ENCODE measurements at places on chromosomes 4 and X. TPM values are rescaled to one million over a fixed set of nuclear protein-coding genes. Genes with fewer than 3 reads are reported as not detected.

Gene NSD2
- 237 TPM for total RNA-seq

Gene SMIM43
- total RNA-seq, result not detected

Gene RPS6KA6
- 0.05 TPM for total RNA-seq

Gene PNCK
- total RNA-seq, result not detected

Gene CSN1S1
- not detected for total RNA-seq

Gene MAP3K15
- 0.11 TPM for total RNA-seq

Gene CWH43
- not detected for total RNA-seq

Gene SULT1E1
- total RNA-seq, result not detected

Gene ADH1B
- not detected for total RNA-seq

Gene SH2D1A
- total RNA-seq, result 47.7 TPM

Gene HPGDS
- total RNA-seq, result 3.2 TPM

Gene GCNA
- total RNA-seq, result 3.6 TPM

Gene ABLIM2
- total RNA-seq, result 0.43 TPM

Gene FGFR3
- total RNA-seq, result 0.30 TPM

Gene CXCR3
- total RNA-seq, result 32.8 TPM

Gene SERPINA7
- total RNA-seq, result not detected

Gene MAGEB10
- total RNA-seq, result not detected

Gene HSFX2
- 0.52 TPM for total RNA-seq

Gene CRMP1
- total RNA-seq, result 0.66 TPM

Gene BTC
- not detected for total RNA-seq

Gene NAP1L2
- total RNA-seq, result 2.4 TPM

Gene PHF8
- total RNA-seq, result 38.8 TPM

Gene MAGEC3
- not detected for total RNA-seq

Gene TEX11
- total RNA-seq, result not detected

Gene OPRPN
- not detected for total RNA-seq

Gene ARMCX2
- total RNA-seq, result 3.1 TPM

Gene DUSP21
- total RNA-seq, result not detected

Gene LANCL3
- total RNA-seq, result 0.34 TPM

Gene EDNRA
- not detected for total RNA-seq

Gene DDX53
- not detected for total RNA-seq

Gene MAGEA9B
- total RNA-seq, result not detected

Gene SPON2
- 32.4 TPM for total RNA-seq

Gene P2RY8
- total RNA-seq, result 126 TPM

Gene FGFBP1
- total RNA-seq, result not detected

Gene PTPN13
- total RNA-seq, result 0.18 TPM

Gene UGDH
- 25.9 TPM for total RNA-seq

Gene CCSER1
- total RNA-seq, result not detected

Gene CXCL11
- total RNA-seq, result 0.48 TPM

Gene MAGEA2
- total RNA-seq, result not detected

Gene IGSF1
- not detected for total RNA-seq

Gene CLIC2
- total RNA-seq, result 0.52 TPM

Gene EDA2R
- 4.2 TPM for total RNA-seq

All from T-helper 2 cell treated with Interferon-gamma antibody and Interleukin-4, amounts not matched to agents 100 ng/mL and 5 ng/mL, for 36 hours (primary cell).